ENCODE measurements at places on chromosomes 12 and 14.
A peak's percentile ranks its signal among the peaks of the same experiment; 100 is the strongest.

DNA sequence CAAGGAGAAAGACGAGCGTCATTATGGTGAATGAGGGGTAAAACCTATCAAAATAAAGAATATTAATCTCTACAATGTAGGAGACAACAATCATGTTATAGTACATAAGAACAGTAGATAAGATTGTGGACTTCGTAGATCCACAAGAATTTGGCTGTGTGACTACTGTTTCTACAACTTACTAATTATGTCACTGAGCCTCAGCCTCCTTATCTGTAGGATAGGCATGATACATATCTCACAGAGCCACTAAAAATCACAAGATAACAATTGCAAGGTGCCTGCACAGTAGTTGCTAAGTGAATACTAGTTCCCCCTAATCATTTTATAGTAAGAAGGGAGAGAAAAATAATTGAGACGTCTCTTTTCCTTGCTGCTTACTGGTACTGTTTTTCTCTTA, 78.2 kb upstream of the STAC3 start:
- DNase-seq: no peak

DNA sequence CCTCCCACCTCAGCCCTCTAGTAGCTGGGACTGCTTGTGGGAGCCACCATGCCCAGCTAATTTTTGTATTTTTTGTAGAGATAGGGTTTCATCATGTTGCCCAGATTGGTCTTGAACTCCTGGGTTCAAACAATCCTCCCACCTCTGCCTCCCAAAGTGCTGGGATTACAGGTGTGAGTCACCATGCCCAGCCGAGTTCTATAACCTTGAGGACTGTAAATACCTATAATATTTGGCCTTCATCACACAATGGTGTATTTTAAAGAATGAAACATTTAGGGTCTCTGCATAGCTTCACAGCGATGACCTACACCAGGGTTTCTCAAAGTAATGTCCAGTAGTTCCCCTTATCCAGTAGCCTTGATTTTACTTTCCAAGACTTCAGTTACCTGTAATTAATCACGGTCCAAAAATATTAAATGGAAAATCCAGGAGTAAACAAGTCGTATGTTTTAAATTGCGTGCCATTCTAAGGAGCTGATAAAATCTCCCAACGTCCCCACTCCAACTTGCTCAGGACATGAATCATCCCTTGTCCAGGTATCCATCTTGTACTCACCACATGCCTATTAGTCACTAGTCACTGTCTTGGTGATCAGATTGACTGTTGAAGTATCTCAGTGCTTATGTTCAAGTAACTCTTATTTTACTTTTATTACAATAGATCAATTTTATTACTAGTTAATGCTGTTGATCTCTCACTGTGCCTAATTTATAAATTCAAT, 368.2 kb downstream of the BTG1 start:
- no peak for DNase-seq

DNA sequence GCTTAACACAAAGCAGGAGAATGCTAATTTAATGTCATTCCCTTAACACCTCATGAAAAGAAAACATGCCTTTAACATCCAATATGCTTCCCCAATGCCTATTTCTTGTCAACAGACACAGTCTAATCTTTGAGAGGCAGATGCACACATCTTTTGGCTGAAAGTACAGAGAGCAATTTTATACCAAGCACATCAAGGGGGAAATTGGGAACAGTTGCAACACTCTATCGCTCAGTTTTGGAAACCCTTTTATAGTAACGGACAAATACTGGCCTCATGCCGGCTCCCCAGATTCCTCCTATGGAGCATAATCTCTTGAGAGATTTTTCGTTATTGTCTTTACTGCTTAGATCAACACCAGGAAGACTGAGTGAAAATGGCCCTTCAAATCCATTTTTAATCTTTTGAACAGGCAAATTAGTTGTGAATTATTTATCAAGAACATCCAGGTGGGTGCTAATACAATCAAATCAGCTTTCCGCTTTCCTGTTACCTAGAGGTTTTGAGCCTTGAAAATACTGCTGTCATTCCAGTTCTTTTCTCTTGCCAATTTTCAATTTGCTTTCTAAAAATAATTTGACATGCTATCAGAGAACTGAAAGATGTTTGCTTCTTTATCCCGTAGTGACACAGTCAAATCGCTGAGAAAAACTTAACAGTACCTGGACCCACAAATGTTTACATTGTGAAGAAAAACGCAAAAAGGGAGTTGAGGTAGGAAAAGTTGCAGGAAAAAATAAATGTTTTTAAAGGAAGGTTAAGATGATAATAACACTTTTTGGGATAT, 60.7 kb upstream of the CAND1 start:
- DNase-seq: no peak

GRCh38 chr12:70353780-70354660, 12.1 kb upstream of the KCNMB4 start:
- DNase-seq: no peak

DNA sequence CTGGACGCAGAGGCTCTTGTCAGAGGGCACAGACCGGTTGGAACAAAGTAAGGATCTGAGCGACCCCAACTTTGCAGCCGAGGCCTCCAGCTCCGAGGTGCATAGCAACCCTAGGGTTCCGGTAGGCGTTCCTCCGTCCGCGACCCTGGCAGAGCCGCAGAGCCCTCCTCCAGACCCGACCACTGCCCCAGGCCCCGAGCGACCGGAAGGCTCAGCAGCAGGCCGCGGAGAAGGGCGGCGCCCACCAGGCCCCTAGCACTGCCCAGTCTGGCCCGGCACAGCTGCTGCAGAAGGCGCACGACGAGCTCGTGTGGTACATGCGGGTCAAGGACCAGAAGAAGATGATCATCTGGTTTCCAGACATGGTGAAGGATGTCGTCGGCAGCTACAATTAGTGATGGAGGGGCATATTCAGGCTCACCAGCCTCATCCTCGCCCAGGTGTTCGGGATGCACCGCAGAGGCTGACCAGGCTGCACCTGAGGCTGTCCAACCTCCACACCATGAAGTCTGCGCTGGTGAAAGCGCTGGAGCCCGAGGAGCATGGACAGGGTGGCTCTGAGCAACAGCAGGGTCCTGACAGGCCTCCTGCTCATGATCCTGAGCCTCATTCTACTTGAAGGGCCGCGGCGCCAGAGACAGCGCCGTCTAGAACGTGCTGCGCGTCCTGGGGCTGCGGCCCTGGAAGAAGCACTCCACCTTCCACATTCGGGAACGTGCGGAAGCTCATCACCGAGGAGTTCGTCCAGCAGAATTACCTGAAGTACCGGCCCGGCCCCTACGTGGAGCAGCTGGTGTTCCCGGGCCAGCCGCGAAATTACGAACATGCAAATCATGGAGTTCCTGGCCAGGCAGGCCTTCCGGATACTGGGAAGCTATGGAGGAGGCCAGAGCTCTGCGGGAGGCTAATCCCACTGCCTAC, 24.5 kb downstream of the CAPS2 start:
- no peak for DNase-seq

GRCh38 chr12:123268850-123269249, 2.8 kb downstream of the CDK2AP1 start:
- no peak for DNase-seq

- DNase-seq: no peak
These were observed 175.2 kb downstream of the ESRRB start for GRCh38 chr14:76551116-76551515.

DNA sequence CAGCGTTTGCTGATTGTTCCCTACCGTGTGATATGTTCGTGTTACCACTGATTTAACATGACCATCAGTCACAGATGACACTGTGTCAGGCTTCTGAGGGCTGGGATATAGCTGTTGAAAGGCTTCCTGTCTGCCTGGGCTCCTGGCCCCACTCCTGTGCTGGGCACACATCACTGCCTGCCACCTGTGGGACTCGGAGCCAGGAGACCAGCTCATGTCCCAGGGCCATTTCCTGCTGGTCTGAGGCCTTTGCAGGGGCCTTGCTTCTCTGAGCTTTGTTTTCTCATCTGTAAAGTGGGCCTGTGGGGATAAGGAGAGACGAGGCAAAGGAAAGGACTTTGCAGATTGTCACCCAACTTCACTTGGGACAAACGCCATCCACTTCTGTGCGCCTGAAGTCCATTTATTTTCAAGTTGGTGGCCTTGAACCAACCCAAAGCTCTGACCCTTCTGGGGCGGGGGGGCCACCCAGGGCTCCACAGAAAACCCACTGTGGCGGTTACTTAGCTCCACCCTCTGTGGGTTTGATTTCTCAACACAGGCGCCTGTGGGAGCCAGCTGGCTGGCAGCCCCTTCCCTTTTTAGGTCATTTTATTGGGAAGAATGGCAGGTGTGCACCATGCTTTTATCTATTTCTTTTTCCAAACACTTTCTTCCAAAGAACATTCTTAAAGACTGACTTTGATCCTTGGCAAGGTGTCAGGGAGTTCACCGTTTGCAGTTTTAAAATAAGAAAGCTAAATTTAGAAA, 54.1 kb downstream of the BEGAIN start:
- DNase-seq: no peak

DNA sequence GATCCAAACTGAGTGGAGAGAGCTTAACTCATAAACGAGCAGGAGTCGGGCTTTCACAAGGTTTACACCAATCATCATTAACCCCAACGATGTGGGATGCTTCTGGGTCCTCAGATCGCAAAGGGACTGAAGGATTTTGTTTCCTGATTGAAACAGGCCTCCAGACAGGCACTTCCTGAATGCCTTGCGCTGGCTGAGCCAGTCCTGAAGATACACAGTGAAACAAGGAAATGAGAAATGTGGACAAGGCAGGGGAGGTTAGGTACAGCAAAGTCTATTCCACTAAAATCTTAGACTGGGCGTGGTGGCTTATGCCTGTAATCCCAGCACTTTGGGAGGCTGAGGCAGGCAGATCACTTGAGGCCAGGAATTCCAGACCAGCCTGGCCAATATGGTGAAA, 30.7 kb downstream of the RBM19 start:
- no peak for DNase-seq

DNA sequence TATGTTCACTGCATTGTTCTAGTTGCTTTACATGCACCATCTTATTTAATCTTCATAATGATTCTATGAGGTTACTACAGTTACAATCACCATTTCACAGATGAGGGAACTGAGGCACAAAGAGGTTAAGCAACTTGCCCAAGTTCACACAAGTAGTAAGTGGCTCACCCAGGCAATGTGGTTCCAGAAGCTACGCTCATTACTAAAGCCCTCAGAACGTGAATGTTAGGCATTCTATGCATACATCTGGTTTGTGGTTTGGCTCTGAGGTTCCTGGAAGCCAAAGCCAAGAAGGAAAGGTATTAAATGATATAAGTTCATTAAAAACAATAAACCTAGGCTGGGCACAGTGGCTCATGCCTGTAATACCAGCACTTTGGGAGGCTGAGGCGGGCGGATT, 14.4 kb upstream of the VRTN start:
- DNase-seq: no peak

- DNase-seq: no peak
These were observed 6.8 kb downstream of the ALDH1L2 start for GRCh38 chr12:105077435-105077834.

DNA sequence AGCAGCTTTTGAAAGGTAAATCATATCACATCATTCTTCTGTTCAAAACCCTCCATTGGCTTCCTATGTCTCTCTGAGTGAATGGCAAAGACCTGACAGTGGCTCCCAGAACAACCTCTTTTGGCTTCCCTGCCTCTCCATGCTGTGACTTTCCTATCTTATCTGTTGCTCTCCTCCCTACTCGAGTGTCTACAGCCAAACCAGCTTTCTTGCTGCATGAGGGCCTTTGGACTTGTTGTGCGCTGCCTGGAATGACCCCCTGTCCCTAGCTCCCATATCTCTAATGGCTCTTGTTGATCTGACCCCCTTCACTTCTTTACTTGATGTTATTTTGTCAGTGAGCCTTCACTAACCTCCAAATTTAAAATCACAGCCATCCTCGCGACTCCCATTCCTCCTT, 2.5 kb downstream of the SYNE2 start:
- peak; percentile 35 for DNase-seq

GRCh38 chr12:121581686-121582429, 1.0 kb upstream of the KDM2B start:
- no peak for DNase-seq

- no peak for DNase-seq
These were observed 6.0 kb upstream of the HOXC9 start for GRCh38 chr12:53994009-53994263.

GRCh38 chr12:105775343-105775742, 363.4 kb downstream of the NUAK1 start:
- no peak for DNase-seq

GRCh38 chr12:131506426-131506825, 204.5 kb upstream of the SFSWAP start:
- no peak for DNase-seq

DNA sequence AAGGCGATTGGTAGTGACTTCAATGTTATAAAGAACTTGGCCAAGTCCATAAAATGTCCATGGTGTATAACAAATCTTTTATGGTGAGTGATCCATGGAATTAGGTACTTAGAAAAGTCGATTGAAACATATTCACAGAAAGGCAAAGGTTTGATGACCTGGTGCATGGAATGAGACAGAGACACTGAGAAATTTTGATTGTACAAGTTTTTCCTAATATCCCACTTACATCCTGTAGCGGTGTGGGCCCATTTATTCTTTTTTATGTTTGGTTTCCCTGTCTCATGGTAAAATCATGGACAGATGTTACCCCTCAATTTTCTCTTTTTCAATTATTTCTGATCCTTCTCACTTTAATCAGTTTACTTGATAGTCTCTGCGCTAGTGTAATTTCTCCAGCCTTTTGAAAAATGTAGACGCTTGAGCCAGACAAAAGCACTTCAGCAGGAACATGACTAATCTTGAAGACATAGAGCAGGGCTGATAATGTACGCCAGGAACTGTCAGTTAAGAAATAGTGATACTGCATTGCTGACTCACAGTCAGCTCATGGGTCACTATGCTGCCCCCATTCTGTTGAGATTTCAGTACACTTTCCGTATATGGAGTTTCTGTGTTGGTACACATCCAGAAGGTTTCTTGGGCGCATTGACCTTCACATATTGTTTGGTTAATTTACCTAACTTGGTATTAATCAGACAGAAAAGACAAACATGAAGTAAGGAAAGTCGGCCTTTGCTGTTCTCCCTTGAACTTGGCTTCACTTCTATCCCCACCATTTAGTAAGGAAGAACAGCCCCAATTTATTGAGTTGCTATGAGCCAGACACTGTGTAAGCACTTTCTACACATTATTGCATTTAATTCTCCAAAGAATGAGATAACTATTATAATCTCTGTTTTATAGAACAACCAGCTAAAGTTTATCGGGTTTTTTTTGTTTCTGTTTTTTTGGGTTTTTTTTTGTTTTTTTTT, 841.7 kb downstream of the DIO2 start:
- peak; percentile 16 for DNase-seq

- DNase-seq: peak; percentile 67
These were observed 118.2 kb downstream of the AACS start for GRCh38 chr12:125183187-125184067.

DNA sequence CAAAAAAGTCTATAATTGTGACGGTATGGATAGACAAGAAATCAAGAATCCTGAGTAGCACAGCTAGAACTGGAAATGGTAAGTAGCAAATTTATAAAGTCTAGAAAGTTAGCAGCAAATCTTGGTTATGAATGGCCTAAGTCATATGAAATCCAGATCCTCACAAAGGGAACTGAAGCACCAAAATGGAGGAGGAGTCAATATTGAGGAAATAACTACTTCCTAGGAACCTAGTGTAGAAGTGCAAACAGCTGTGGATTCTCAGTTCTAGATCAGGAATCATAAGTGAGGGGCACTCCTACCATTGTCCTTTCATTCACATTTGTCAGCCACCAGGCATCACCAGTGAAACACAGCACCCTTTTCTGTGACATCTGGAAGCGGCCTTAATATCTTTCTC, 202.2 kb upstream of the DCN start:
- DNase-seq: no peak

Data from Caco-2 (cell line).